ENCODE measurements at places on chromosomes 4 and X.

- no peak for DNase-seq
Observed at GRCh38 chr4:158094413-158095134, 78.3 kb downstream of the GASK1B start.

- DNase-seq, result no peak
Observed at GRCh38 chr4:155569960-155570515, 96.6 kb upstream of the GUCY1A1 start.

- no peak for DNase-seq
Observed at GRCh38 chr4:175109933-175110332, 191.8 kb downstream of the ADAM29 start.

DNA sequence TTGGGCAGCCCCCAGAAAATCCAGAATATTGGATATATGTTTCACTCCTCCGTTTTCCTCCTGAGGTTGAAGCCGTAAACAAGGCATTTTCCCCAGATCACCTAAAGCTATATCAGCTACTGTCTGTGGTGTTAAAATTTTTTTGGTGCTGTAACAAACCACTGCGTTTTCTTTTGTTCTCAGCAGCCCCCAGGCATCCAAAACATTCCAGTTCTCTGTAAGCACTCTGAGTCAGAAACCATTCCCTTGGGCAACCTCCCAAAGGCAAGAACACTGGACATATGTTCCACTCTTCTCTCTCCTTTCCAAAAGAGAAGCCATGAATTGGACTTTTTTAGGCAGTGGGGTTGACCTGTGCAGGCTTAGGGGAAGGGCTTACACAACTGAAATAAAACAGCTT, 310.9 kb downstream of the MID1IP1 start:
- no peak for DNase-seq

DNA sequence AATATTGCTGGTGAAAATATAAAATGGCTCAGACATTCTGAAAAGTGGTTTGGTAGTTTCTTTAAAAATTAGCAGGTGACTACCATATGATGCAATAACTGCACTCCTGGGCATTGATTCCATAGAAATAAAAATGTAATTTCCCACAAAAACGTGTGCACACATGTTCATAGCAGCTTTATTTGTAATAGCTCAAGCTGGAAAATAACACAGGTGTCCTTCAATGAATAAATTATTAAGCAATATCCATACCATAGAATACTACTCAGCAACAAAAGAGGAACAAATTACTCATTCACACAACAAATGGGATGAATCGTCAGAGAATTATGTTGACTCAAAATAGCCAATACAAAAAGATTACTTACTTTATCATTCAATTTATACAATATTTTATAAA, 893.7 kb upstream of the SLIT2 start:
- no peak for DNase-seq

DNA sequence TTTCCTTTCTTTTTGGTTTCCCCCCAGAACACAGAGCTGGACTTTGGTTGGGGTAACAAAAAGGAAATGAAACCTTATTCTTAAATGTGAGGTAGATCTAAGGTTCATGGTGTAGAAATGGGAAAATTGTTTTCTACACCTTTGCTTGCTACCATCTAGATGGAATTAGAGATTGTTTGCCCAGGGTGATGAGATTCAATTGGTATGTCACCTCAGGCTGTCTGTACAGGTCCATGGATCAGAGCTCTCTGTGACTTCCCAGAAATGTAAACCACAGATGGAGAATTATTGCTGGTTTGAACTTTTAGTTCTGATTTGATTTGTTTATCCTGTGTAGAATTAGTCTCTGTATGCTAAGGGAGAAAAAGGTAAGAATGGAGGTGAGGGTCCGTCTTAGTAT, 146.7 kb downstream of the PCDH7 start:
- no peak for DNase-seq

DNA sequence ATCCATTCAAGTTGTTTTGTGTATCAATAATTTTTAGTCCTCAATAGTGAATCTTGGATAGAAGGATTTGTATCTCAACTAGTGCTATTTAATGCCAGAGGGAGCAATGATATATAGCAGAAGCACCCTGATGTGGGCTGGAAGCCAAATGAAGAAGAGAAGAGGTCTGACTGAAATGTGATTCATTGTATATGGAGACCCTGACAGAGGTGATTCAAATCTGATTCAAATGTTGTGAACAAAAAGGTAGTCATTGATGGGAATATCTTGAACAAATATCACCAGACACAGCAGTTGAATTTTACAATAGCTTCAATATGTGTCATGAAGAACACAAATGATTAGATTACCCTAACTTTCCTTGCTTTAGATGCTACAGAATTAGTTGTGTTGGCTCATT, 27.5 kb upstream of the SULT1B1 start:
- no peak for DNase-seq

GRCh38 chr4:13296986-13297385, 187.2 kb downstream of the RAB28 start:
- no peak for DNase-seq

- DNase-seq, result no peak
Observed at GRCh38 chr4:40976343-40976742, 226.6 kb downstream of the NSUN7 start.

- no peak for DNase-seq
Observed at GRCh38 chr4:64158648-64159326, 250.5 kb downstream of the TECRL start.

GRCh38 chr4:1578251-1578773, 105.8 kb downstream of the FAM53A start:
- no peak for DNase-seq

- no peak for DNase-seq
Observed at GRCh38 chr4:31016322-31017061, 296.3 kb downstream of the PCDH7 start.

DNA sequence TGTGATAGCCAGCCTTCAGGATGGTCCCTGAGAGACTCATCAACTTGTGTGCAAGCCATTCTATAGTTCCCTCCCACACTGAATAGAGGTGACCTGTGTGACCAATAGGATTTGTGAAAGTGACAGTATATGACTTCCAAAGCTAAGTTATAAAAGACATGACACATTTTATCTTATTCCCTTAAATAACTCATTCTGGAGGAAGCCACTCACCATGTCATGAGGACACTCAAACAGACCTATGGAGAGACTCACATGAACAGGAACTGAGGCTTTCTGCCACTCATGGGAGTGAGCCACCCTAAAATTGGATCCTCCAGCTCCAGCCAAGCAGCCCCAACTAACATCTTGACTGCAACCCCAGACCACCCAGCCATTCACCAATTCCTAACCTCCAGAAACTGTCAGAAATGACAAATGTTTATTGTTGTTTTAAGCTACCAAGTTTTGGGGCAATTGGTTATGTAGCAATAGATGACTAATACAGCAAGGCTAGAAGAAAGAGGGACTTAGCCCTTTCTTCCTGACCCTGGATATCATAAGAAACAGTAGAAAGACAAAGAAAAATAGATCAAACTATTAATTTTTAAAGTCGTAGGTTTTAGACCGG, 9.0 kb upstream of the CHIC2 start:
- no peak for DNase-seq

DNA sequence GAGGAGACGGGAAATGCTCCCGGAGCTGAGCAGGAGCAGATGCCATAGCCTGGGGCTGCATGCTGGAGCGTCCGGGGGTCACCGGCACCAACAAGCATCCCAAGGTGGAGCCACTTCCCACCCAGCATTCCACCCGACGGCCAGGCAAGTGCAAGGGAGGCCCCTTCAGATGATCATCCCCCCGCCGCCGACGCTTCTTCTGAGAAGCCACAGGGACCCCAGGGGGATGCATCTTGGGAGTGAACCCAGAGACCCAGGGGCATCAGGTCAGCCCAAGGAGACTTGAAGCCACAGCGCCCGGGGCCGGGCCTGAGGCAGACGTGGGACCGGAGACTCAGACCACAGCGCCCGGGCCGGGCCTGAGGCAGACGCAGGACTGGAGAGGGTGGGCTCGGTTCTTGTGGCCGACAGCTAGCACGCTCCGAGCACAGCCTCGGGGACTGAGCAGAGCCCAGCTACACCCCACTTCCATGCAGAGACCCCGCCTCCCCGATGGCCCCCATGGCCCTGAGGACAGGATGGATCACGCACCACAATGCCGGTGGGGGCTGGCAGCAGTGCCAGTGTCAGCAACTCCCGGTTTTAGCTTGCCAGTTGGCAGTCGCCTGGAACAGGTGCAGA, 33.0 kb upstream of the CPLX1 start:
- DNase-seq, result no peak

DNA sequence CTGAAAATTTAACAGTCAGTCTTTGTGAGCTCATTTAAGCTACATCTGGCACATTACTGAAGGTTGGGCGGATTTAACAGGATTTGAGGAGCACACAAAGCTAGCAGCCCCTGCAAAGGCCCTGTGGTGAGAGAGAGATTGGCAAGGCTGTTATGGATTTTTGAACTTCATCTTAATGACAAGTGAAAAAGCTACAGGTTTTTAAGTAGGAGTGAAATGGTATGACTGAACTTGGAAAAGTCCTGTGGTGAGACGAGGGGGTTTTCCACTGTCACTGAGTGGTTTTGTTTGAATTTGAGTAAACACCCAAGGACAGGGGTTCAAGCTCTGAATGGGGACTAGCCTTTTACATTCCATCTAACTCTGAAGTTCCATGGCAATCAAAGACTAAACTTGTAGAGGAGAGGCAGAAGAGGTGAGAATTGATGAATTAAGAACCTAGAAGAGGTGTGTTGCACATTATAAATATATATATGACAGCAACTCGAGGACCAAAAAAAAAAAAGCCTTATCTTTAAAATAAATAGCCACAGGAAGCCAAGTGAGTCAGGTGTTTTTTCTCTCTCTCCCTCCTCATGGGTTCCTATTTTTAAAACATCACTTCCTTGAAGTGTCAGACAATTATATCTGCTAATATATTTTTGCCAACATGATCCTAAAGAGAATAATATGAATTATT, 47.8 kb upstream of the CLNK start:
- no peak for DNase-seq

GRCh38 chr4:90174621-90175023, 47.4 kb downstream of the CCSER1 start:
- no peak for DNase-seq

GRCh38 chr4:85869181-85869580, 394.2 kb downstream of the ARHGAP24 start:
- DNase-seq, result no peak

DNA sequence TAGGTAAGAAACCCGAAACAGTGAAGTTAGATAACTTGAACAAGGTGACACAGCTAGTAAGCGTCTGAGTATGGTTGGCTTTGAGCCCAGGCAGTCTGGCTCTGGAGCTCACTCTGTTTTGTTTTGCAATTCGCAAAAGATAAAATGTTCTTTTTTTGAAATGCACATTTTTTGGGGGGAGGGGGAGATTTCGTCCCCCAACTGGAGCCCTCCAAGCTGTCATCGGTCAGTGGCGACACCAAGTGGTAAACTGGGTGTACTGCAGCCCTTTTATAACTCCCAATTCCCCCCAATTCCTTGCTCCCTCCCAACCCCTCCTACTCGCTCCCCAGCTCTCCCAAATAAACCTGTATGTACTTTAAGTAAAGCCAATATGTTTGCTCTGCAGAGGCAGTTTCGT, 2.8 kb upstream of the CLCN5 start:
- DNase-seq, result no peak

GRCh38 chrX:118660085-118660484, 67.3 kb upstream of the IL13RA1 start:
- no peak for DNase-seq

- no peak for DNase-seq
Observed at GRCh38 chrX:77446908-77447652, at the start of gene FGF16. FGF16 (plus strand) TSS chrX:77447389; CDS start chrX:77447675, 286 bp downstream.

DNA sequence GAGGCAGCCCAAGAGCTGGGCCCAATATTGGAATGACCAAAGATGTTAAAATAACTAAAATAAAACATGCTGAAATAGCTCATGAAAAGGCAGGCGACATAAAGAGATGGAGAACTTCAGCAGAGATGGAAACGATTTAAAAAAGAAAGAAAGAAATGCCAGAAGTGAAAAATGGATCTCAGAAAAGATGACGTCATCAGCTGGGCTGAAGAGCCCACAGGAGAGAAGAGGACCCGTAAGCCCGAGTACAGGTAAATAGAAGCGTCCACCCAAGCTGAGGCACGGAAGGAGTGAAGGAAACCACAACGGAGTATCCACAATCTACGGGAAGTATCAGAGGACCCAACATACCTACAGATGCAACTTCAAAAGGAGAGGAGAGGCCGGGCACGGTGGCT, 112.8 kb downstream of the AFAP1 start:
- DNase-seq, result no peak

- DNase-seq, result no peak
Observed at GRCh38 chr4:42167709-42168108, 15.3 kb upstream of the BEND4 start.

GRCh38 chr4:173024203-173024602, 144.4 kb upstream of the GALNT7 start:
- no peak for DNase-seq

- no peak for DNase-seq
Observed at GRCh38 chrX:22237479-22237878, 35.2 kb upstream of the CBLL2 start.

DNA sequence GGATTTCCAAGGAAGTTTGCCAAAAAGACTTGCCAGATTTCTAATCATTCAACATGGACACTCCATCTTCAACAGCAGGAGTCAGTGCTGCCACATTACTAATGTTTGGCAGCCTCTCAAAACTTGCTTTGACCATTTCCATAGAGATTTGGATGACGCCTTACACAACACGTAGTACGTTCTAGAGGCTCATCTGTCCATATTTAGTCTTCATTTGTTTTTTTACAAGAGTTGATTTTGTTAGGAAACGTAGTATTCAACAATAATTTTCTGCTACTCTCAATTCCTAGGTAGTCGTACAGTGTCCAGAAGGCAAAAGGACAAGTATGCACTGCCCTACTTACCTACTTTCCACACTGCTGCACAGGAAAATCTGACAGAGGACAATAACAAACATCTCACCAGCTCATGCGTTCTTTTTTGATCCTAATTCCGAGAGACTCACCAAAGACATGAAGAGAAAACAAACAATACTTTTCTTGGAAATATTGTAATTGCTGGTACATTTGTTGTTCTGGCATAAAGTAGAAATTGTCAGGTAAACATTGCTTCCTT, 117.3 kb downstream of the SNCA start:
- no peak for DNase-seq

DNA sequence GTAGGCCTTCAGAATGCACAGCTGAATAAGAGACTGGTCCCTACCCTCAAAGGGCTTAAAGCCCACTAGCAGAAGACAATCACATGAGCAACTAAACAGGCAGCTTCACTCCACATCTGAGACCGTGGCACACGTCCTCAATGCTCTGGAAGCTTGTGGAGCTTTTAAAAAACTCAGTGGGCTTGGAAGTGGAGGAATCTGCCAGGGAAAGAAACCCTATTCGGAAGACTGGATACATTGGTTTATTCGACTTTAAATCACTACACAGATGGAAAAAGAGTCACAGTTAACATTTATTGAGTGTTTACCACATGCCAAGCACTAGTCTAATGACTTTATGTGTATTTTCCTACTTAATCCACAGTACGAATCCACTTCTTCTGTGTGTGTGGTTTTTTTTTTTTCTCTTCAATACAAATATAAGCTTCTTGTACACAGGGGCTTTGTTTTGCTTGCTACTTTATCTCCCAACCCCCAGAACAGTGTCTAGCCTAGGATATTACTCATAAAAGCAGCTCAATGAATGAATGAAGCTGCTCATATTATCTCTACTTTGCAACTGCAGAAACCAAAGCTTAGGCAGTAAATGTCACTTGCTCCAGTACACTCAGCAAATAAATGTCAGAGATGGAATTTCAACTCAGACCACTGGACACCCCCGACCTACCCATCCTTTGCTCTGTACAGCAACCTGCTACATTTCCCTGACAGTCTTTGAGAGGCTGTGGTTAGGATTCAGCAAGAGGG, 137.7 kb downstream of the LDB2 start:
- DNase-seq, result no peak

- no peak for DNase-seq
Observed at GRCh38 chr4:107825072-107825824, 516 bp downstream of the SGMS2 start.

- DNase-seq, result no peak
Observed at GRCh38 chr4:13539047-13539618, 5.2 kb downstream of the NKX3-2 start.

All from NCI-H187 treated with DMSO at 0.1 percent for 48 hours (cell line).